ENCODE measurements at places on chromosomes 12 and 14. TPM values are rescaled to one million over a fixed set of nuclear protein-coding genes. Genes with fewer than 3 reads are reported as not detected.

DNA sequence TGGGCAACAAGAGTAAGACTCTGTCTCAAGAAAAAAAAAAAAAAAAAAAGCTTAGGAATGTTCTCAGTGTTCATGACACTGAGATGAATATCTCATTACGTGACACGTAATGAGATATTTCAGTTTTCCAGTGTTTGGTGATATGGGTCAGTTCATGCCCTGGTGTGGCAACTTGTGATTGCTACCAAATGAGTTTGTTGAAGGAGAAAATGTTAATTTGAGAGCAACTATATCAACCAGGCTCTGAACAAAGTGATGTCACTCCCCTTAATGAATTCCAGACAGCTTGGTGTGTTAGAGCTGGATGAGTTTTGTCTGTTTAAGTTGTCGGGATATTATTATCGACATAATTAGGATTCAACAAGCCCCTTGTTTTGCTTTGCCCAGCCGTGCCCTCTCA, 211.7 kb downstream of the DPF3 start:
- DNase-seq = no peak

The CACNA1C gene
- 10.1 TPM for polyA plus RNA-seq

- no peak for DNase-seq
Observed at GRCh38 chr12:108333898-108334699, 5.0 kb downstream of the CMKLR1 start.

DNA sequence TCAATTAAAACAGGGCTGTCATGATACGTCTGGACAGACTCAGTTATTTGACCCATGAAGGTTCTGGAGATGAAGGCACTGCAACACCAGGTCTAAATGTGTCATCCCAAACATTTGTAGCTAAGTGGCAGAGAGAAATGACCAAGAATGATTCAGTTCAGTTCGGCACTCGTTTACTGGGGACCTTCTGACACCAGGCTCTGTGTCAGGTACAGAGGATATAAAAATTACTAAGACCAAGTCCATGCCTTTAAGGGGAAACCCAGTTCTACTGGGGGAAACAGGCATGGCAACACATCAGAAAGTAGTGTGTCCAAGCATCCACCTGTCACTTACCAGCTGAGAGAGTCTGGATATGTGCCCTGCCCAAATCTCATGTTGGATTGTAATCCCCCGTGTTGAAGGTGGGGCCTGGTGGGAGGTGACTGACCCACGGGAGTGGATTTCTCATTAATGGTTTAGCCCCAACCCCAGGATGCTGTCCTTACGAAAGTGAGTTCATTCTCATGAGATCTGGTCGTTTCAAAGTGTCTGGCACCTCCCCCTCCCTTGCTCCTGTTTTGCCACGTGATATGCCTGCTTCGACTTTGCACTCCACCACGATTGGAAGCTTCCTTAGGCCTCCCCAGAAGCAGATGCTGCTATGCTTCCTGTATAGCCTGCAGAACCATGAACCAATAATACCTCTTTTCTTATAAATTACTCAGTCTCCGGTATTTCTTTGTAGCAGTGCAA, 41.9 kb upstream of the BCL2L14 start:
- no peak for DNase-seq

DNA sequence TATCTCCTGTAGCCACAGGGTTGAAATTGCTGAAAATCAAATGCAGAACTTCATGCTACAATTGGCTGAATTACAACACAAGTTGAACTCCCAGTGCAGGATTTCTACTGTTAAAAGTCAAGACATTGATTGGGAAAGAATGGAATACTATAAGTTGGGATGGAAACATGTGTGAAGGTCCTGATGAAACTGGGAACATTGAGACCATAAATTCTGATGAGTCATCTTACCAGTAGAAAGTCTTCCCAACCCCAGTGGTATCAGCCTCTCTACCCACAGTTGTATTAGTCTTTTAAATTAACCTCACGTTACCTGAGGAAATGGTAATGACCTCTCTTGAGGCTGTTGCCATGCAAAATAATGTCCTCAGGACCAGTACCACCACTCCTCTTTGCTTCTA, 27.4 kb upstream of the DYRK2 start:
- no peak for DNase-seq

- DNase-seq = no peak
Observed at GRCh38 chr14:22865424-22866405, 5.8 kb upstream of the LRP10 start.

- DNase-seq = peak; percentile 78
Observed at GRCh38 chr14:104554608-104555429, 24.7 kb upstream of the C14orf180 start.

- no peak for DNase-seq
Observed at GRCh38 chr12:106452309-106452708, 94.8 kb downstream of the POLR3B start.

GRCh38 chr12:91912178-91912577, 233.5 kb downstream of the BTG1 start:
- DNase-seq = no peak

- no peak for DNase-seq
Observed at GRCh38 chr14:29892327-29892726, 35.3 kb downstream of the PRKD1 start.

The NOVA1 gene
- 19.0 TPM for polyA plus RNA-seq

DNA sequence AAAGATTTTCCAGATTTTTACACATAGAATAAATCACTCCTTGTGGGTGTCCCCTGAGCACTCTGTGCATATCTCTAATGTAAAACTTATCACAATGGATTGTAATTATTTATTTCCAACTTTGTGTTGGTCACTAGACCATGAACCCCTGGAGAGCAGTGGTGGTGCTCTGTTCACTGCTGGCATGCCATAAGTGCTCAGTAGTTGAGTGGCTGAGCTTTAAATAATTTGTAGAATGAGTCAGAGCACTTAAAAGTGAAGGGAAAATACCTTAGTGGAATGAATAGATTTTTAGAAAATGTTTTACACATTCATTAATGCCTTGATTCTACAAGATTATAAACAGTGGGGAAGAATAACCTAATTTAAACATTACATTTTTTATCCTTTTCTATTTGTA, 6.3 kb downstream of the MGAT4C start:
- DNase-seq = no peak

The SLC7A8 gene
- 136 TPM for polyA plus RNA-seq

GRCh38 chr14:57962325-57963035, 96.6 kb upstream of the SLC35F4 start:
- DNase-seq = no peak

GRCh38 chr14:53412819-53413675, 259.9 kb upstream of the DDHD1 start:
- no peak for DNase-seq

- peak; percentile 42 for DNase-seq
Observed at GRCh38 chr12:98998697-98999299, 353.7 kb downstream of the APAF1 start.

DNA sequence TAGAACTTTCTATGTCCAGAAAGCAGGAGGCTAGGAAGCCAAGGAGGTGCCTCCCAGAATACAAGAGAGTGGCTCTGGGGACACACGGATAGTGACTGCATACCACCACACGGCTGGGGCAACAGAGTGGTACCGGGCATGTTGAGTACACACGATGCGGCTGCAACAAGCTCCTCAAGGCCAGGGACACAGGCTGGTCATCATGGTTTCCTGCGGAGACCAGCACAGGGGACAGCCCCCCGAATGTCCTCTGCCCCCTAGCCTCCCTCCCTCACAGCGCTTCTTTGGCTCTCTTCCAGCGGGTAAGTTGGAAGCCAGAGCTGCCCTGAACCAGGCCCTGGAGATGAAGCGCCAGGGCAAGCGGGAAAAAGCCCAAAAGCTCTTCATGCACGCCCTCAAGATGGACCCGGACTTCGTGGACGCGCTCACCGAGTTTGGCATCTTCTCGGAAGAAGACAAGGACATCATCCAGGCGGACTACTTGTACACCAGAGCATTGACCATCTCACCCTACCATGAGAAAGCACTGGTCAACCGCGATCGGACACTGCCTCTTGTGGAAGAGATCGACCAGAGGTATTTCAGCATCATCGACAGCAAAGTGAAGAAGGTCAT, 3.1 kb downstream of the FICD start:
- DNase-seq = no peak

The HDAC7 gene
- 87.1 TPM for polyA plus RNA-seq

GRCh38 chr12:29782285-29782870, 1.4 kb downstream of the TMTC1 start:
- no peak for DNase-seq

The ADAM21 gene
- 1.0 TPM for polyA plus RNA-seq

DNA sequence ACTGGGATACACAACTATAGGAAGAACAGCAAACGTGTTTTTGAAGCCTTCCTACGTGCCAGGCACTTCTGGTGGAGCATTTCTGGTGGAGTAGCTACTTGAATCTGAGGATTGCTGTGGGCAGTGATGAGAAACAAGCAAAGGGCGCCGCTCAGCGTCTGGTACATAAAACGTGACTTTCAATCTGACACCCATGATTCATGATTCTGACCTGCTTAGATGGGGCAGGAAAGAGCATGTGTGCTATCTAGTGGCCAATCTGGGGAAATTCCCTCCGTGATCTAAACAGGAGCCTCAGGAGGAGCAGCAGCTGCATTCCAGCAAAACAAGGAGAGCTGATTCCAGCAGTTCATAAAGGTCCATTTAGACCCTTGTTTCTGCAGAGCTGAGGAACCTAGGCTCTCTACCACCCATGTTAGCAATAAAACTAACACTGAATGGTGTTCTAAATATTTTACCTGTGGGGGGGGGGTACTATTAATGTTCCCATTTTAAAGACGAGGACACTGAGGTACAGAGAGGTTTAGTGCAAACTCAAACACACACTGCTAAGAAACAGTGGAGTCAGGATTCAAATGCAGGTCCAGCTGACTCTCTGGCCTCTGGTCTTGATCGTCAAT, 37.8 kb downstream of the PAH start:
- no peak for DNase-seq

- DNase-seq = no peak
Observed at GRCh38 chr12:39723831-39724230, 104.2 kb upstream of the ABCD2 start.

- DNase-seq = no peak
Observed at GRCh38 chr14:32244404-32244803, 41.3 kb upstream of the RNU6-8 start.

The ALG10 gene
- polyA plus RNA-seq = 9.4 TPM

The FIGNL2 gene
- polyA plus RNA-seq = 1.2 TPM

The SYT10 gene
- not detected for polyA plus RNA-seq

The CLEC4A gene
- polyA plus RNA-seq = 2.7 TPM

DNA sequence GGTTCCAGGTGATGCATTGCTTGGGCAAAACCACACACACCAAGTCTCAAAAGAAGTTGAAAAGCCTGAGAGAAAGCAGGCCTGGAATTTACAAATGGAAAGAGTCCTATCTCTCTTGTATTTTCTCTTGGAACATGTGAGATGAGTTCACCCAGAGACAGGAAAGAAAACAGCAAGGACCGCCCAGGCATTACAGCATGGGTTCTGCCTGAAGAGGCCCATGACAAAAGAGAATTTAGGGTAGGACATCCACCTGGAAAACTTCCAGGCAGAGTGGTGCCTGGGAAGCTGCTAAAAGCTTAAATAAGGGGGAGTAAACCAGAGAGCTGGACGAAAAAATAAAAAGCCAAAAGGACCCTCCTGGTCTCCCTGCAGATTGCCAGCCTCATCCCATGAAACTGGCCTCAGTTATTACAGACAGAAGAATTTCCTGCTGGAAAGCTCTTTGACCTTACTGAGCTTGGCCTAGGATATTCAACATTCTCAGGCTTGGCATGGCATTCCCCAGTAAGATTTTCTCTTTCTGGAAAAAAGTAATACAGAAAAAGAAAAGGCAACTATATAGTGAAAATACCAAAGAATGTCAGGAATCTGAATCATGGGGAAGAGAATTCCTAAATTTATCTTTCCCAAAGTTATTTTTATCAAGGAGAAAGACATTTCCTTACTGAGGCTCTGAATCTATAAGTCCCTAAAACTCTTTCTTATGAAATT, 121.3 kb upstream of the NUDT4 start:
- no peak for DNase-seq

The SLC25A47 gene
- not detected for polyA plus RNA-seq

GRCh38 chr12:48058771-48059170, 47.1 kb downstream of the SENP1 start:
- no peak for DNase-seq

- DNase-seq = no peak
Observed at GRCh38 chr12:124463341-124463921, 104.0 kb downstream of the NCOR2 start.

The SOAT2 gene
- 0.20 TPM for polyA plus RNA-seq

- no peak for DNase-seq
Observed at GRCh38 chr14:59435987-59436386, 29.2 kb downstream of the GPR135 start.

The NTN4 gene
- polyA plus RNA-seq = 42.1 TPM

GRCh38 chr12:101209319-101210302, at the start of gene SLC5A8:
Gene SLC5A8, minus strand, starts transcription at chr12:101210238. Its CDS starts 390 bp downstream, at chr12:101209848.
- no peak for DNase-seq

GRCh38 chr12:116325336-116325664, 47.8 kb upstream of the MED13L start:
- DNase-seq = no peak

GRCh38 chr12:41008472-41008871, 179.6 kb upstream of the PDZRN4 start:
- no peak for DNase-seq

- DNase-seq = no peak
Observed at GRCh38 chr14:77557391-77557790, 58.8 kb upstream of the ISM2 start.

GRCh38 chr14:96017882-96018281, 21.3 kb upstream of the C14orf132 start:
- DNase-seq = no peak

- no peak for DNase-seq
Observed at GRCh38 chr12:58099476-58099875, 158.1 kb downstream of the ATP23 start.

DNA sequence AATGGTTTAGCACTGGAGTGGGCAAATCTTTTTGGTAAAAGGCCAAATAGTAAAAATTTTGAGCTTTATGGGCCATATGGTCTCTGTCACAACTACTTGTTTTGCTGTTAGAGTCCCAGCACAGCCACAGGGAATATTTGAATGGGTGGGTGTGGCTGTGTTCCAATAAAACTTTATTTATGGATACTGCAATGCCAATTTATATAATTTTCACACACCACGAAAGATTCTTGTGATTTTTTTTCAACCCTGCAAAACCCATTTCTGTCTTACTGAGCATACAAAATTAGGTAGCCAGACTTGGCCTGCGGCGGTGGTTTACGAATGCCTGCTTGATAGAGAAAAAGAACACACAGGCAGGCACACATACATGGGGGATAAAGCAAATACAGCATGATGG, 28.3 kb downstream of the TMEM120B start:
- DNase-seq = no peak

DNA sequence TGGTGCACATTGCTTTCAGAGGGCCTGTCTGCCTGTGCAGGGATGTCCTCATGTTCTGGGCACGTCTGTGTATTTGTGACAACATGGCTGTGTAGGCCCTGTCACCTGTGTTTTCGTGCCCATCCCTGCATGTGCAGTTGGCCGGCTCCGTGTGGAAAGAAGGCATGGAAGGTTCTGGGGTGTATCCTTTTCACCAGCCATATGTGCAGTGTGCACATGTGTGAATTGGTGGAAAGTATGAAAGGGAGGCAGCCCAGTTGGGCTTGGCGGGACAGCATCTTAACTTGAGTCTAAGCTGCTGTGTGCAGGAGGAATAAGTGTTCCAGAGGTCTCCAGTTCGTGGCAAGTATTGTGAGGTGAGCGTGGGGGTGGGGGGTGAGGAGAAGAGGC, 669 bp downstream of the TSPAN11 start:
- DNase-seq = no peak

All from right lung (tissue), 10 donors.